ENCODE measurements at places on chromosomes 2 and 18.

DNA sequence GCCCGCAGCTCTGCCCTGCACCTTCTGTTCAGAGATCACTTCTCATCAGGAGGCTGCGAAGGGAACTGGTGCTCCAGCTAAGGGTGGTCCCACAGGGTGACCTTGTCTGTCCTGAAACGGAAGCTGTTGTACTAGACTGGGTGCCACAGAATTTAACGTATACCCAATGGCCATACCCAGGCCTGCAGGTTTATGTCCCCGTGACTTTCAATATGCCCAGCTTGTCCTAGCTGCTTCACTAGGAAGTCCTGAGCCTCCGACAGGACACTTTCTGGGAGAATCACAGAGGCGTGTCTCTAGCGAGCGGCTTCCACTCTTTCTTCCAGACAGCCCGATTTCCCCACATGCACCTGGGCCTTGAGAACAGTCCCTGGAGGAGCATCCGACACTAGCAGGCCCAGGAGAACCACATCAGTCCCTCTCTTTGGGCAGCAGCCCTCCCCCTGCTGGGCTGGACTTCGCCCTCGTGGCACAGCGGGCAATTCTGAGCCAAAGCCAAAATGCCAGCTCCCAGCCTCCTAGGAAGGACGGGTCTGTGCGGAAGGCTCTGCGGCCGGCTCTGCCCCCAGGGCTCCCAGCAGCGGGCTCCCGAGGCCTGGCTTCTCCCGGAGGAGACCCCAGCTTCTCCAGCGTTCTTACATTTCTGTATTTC, 91.9 kb upstream of the OTOS start:
- DNase-seq, result no peak

DNA sequence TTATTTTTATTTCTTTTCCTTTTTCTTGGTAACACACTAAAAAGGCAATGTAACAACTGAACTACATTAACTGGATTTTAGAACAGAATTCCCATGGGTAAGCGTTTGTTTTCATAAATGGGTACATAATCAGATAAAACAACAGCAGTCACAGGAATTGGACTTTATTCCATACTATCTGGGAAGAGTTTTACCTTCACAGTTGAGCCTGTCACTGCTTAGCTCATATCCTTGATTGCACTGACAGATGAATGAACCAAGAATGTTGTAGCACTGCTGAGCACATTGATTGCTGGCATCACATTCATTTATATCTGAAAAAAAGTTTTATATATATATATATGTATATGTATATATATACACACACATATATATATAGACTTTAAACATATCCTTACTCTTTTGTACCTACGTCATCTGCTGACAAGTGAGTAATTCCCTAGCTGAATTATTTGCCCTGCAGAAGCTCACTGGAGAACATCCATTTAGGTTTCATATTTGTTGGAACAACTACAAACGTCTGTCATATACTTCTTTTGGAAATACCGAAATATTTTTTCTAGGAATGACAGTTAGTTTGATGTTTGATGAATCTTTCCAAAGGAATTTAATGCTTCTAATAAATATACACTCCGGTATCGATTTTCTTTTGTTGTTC, 47.0 kb downstream of the EFEMP1 start:
- no peak for DNase-seq

- no peak for DNase-seq
Observed at GRCh38 chr2:6741229-6741628, 124.5 kb downstream of the CMPK2 start.

- DNase-seq, result no peak
Observed at GRCh38 chr2:42569883-42570282, 1.5 kb downstream of the MTA3 start.

DNA sequence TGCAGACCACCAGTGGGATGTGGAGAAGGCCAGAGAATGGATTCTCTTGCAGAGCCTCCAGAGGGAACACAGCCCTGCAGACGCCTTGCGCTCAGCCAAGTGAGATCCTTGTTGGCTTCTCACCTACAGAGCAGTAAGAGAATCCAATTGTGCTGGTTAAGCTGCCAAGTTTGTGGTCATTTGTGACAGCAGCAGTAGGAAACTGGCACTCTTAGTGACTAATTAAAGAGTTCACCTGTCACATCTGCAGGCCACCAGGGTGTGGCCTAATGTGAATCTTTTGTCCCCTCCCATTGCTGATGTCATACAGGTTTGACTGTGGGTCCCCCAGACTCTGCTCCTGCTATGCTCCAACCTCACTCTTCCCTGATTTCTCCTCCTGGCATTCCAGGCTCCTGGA, 235.9 kb downstream of the TFCP2L1 start:
- DNase-seq, result no peak

DNA sequence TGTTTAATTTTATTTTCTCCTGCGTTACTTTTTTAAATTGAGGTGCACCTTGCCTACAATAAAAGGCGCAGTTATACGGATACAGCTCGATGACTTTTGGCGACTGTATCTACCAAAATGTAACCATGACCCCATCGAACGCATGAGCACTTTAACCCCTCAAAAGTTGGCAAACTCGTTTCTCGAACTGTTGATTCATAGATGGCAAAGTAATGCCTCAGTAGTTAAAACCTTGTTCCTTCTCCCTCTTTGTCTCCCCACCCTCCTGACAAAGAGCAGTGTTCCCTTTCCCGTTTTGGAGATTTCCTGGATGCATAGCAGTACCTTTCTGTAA, 577 bp downstream of the MOGAT1 start:
- no peak for DNase-seq

- DNase-seq, result no peak
Observed at GRCh38 chr2:240389302-240389805, 46.1 kb upstream of the GPC1 start.

Data from stimulated activated CD8-positive, alpha-beta memory T cell treated with anti-CD3 and anti-CD28 coated beads, Interleukin-7, amount 100 ng/mL, for 1 hour (primary cell).